ENCODE measurements at places on chromosomes 12 and 14. TPM values are rescaled to one million over a fixed set of nuclear protein-coding genes. Genes with fewer than 3 reads are reported as not detected.

GRCh38 chr12:108833355-108833733, 24.0 kb downstream of the SSH1 start:
- H3K4me1 ChIP-seq = peaks cover 28% of the 10 kb centered on the region
- no peak for DNase-seq
- H3K4me3 ChIP-seq = no peak overlapping the region
- H3K27ac ChIP-seq = peak overlapping the region; percentile 64

DNA sequence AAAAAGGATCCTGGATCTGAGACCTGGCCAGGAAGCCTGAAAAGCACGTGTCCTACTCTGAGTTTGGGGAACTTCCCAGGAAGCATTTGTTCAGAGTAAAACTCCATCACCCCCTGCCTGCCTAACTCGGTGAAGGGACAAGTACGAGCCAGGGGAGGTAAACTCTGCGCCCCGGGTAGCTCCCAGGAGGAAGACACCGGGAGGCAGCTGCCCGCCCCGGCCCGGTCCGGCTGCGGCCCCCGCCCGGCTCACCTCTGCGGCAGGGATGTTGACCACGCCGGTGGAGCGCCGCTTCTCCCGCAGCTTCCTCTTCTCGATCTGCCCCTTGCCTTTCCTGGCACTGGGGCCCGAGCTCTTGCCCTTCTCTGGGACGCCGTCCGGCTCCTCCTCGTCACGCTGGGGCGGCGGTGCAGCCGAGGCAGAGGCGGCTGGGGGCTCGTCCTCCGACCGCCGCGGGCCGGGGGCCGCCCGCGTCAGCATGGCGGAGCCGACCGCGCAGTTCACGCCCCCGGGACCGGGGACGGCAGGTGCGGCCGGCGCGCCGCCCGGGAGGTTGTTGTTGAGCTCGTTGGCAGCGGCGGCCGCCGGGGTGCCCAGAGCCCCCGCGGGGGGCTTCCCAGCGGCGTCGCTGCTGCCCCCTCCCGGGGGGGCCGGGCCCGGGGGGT, 1.2 kb downstream of the PAWR start:
- peak; percentile 49 for DNase-seq
- no peaks in the 10 kb centered on the region for H3K27me3 ChIP-seq
- peaks cover 38% of the 10 kb centered on the region for H3K4me1 ChIP-seq
- H3K4me3 ChIP-seq = peak overlapping the region; percentile 95

DNA sequence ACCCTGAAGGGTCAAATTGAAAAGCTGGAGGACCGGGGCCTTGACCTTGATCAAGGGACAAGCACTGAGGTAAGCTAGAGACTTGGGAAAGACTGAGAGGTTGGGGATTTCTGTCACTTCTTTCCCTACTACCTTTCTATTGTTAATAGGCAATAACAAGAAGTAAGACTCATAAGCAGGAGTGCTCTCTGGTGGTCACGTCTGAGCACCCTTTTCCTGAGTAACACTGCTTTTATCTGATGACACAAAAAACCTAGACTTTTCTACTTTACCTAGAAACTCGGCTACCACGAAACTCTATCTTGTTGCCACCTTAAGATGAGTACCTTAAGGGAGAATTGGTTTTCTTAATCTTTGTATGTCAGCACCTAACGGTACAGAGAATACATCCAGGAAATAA, 35.5 kb upstream of the PPFIBP1 start:
- DNase-seq = no peak
- no peak overlapping the region for H3K4me3 ChIP-seq
- no peak overlapping the region for H3K27ac ChIP-seq
- H3K4me1 ChIP-seq = no peaks in the 10 kb centered on the region

DNA sequence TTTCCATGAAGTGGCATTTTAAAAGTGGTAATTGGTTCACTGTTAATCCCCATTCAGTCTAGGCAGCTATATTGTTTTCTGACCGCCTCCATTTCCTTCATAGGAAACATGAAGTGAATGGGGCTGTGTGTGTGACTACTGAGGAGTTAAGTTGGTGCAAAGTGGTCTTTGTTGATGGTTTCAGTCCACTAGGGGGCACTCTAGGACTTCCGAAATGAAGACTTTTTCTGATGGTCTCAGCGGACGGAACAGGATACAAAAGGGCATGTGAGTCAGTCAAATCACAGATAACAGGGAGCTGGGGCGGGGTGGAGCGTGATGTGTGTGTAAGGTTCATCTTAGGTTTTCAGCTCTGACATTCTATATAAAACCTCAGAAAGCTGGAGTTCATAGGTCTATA, 240.1 kb upstream of the OR4E1 start:
- no peaks in the 10 kb centered on the region for H3K36me3 ChIP-seq
- H3K4me3 ChIP-seq = no peak overlapping the region
- no peaks in the 10 kb centered on the region for H3K27me3 ChIP-seq
- peak overlapping the region; percentile 73 for H3K27ac ChIP-seq
- DNase-seq = peak; percentile 69

- peaks cover 22% of the 10 kb centered on the region for H3K4me1 ChIP-seq
- DNase-seq = no peak
- H3K36me3 ChIP-seq = no peaks in the 10 kb centered on the region
- H3K4me3 ChIP-seq = no peak overlapping the region
- no peaks in the 10 kb centered on the region for H3K27me3 ChIP-seq
Measured at GRCh38 chr12:14900521-14901227, 15.0 kb upstream of the MGP start.

DNA sequence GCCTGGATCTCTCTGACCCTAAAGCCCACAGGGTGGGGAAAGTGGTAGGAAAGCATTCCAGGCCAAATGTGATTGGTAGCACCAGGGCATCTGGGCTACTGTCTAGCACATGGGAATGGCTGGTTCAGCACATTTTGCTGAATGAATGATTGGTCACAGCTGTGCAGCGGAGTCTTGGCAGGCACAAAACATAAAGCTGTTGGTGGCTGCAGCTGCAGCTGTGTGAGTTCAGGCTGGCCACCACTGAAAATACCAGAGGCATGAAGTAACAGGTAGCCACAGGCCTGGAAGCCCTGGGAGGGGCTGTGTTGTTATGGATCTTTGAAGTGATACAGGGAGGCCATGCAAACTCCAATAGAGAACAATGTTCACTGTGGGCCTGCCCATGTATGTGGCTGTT, 72.7 kb downstream of the MYRFL start:
- H3K27ac ChIP-seq = no peak overlapping the region
- no peak overlapping the region for H3K4me3 ChIP-seq

DNA sequence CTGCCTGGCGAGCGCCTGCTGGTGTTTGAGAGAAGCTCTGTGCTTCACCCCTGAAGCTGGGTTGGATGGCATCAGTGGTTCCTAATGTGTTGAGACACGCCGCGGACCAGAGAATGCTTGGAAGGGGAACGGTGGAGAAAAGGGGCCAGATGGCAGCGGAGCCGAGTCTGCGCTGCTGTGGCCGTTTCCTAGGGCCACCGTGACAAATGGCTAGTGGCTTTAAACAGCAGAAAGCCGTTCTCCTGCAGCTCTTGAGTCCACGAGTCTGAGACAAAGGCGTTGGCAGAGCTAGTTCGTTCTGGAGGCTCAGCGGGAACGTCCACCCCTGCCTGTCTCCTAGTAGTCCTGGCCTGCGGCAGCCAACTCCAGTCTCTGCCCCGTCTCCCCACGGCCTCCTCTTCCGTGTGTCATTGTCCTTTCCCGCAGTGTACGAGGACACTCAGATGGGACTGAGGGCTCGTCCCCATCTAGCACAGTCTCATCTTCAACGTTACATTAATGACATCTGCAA, 103.6 kb downstream of the ADGRD1 start:
- DNase-seq = no peak
- H3K4me1 ChIP-seq = no peaks in the 10 kb centered on the region
- no peak overlapping the region for H3K27ac ChIP-seq
- no peak overlapping the region for H3K4me3 ChIP-seq

DNA sequence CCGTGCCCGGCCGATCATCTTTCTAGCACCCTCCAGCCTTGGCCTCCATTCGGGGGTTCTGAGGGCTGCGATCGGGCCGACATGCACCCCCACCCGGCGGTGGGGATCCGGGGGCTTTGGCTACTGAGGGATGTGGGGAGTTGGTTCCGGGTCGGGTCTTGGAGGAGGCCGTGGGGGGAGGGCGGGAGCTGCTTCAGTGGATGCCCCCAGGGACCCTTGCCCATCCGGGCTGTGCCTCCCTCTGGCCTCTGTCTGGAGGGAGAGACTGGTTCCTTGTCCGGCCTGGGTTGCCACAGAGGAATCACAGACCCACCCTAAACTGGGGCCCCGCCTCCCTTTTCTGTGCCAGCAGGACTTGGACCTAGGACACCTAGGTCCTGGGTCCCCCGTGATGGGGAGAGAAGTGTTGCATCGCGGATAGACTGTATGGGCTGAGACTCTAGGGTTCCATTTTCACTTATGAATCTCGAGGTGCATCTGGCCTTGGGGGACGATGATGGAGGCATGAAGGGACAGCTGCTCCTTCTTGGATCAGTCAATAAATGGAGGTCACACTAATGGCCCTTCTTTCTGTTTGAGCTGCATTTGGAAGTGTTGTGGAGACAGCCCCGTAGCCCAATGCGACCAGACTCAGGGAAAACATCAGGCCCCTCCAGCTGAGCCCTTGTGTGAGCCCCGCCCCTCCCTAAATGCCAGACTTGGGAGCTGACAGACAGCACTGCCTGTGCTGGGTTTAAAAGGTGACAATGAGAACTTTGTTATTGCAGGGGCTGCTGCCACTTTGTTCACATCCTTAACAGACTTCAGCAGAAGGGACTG, 577 bp downstream of the DTX3 start:
- H3K27me3 ChIP-seq = peaks cover 21% of the 10 kb centered on the region
- DNase-seq = peak; percentile 55
- H3K36me3 ChIP-seq = peaks cover 14% of the 10 kb centered on the region
- H3K4me1 ChIP-seq = peaks cover 50% of the 10 kb centered on the region

DNA sequence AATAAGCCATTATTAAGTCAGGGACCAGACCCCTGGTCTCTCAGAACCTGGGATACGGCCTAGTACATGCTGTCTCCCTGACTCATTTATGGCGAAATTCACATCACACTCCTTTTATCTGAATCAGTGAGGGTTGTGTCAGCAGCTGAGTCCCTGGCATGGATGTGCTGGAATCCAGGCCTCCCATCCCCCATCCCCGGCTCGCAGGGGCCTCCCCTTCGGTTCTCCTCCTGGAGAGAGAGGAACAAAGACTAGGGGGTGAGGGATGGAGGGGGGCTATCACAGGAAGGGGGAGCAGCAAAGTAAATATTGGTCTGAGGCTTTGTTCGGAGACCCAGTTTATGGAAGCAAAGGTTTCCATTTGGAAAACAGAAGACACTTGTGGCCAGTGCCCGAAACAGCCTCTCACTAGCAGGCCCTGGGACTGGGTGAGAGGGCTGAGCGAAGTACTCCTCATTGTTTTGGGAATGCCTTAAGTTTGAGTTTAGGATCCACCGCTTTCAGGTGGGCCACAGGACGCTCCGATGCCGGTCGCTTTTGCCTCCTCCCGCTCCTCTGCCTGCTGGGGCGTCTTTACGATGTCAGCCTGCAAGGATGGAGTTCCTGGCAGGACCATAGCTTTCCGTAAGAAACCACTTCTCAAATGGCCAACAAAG, 145.0 kb downstream of the PRKCH start:
- H3K36me3 ChIP-seq = no peaks in the 10 kb centered on the region
- peak overlapping the region; percentile 61 for H3K27ac ChIP-seq
- DNase-seq = no peak
- peaks cover 26% of the 10 kb centered on the region for H3K4me1 ChIP-seq

Gene MRPL52
- 194 TPM for total RNA-seq

Gene KRT2
- not detected for total RNA-seq

Gene CCDC197
- total RNA-seq = not detected

Gene ASCL1
- not detected for total RNA-seq

Measured in stomach (tissue), 19 donors.